ENCODE measurements at places on chromosomes 3 and 15.

- no peak for DNase-seq
These were observed 110.7 kb downstream of the PLD1 start for GRCh38 chr3:171699601-171700000.

GRCh38 chr3:145698250-145698649 is 462.7 kb downstream of the PLOD2 start:
- DNase-seq: no peak

- DNase-seq: no peak
These were observed 12.3 kb upstream of the KPNA4 start for GRCh38 chr3:160577556-160578195.

DNA sequence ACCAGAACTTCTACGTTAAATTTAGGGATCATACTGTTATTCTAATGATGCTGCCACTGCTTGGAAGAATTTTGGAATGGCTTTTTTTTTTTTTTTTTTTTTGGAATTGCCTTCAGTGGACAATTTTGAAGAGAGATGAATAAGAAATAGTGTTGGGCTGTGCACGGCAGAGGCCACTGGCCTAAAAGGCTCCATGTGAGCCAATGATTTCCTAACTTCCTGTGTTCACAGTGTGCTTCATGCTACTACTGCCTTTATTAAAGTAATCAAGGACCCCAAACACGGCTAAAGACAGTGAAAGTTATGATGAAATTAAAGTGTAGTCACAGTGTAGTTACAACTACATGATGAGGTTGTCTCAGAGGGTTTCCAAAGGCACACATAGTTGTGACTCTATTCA is 100.8 kb upstream of the TNFAIP8L3 start:
- DNase-seq: no peak

- DNase-seq: no peak
These were observed 11.0 kb upstream of the PIK3CB start for GRCh38 chr3:138845771-138846173.

DNA sequence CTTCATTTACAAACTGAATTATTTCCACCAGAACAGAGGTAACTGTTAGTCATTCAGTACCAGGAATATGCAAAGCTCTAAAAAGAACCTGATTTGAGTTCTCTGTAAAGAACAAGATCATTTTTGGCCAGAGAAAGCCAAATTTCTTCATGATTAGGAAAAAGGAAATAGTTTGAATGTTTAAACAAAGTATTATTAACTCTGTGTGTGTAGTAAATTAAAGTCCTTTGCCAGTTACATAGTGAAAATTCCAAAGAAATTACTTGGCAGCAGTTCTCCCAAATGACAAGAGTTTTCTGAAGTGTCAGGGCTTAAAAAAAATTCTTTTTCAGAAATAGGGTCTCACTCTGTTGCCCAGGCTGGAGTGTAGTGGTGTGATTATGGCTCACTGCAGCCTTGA is 24.5 kb downstream of the QTRT2 start:
- DNase-seq: no peak

- DNase-seq: no peak
These were observed 14.1 kb downstream of the KCNMB3 start for GRCh38 chr3:179236669-179237301.

GRCh38 chr3:100198579-100199269 is 62.1 kb upstream of the TBC1D23 start:
- no peak for DNase-seq

DNA sequence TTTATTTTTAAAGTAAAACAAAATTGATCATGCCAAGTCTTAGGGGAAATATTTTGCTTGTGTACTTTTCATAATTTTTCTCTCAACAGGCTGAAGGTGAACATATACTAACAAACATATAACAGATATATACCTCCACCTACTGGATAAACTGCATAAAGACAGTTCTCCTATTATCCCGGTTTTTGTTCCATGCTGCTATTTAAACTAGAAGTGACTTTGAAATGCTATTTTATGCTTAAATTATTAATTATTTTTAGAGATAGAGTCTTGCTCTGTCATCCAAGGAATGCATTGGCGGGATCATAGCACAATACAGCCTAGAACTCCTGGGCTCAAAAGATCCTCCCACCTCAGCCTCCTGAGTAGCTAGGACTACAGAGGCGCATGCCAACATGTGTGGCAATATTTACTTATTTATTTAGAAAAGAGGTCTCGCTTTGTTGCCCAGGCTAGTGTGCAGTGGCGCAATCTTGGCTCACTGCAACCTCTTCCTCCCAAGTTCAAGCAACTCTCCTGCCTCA is 49.8 kb downstream of the ST3GAL6 start:
- DNase-seq: no peak

- no peak for DNase-seq
These were observed 95.7 kb downstream of the RORA start for GRCh38 chr15:61133361-61133760.

DNA sequence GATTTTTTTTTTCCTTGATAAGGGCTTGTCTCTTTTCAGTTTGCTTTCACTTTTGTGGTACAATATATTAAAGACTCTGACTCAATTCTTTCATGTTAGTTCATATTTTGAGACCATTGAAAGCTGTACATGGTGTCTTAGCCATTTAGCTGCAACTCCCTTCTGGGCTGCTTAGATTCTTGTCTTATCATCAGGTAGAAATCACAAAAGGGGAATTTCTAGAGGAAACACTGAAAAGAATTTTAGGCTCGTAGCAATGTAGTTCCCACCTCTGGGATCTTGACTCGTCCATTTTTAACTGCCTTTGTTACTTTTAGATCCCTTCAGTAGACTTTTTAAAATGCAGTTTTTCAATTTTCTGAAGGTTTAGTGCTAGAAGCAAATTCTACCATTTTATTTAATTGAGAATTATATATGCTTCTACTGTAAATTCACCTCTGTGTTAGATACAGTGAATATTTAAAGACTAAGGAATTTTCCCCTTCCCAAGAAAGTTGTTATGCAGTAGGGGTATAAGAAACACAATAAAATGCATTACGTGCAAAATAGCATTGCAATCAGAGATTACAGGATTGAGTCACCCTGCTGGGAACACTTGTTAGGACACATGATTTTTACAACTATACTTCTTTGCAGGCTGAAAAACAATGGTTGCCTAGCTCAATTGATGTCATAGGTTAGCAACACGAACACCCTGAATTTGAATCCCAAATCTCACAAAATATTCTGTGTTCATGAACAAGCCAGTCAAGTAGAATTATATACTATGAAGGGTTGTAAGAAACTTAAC is 772.7 kb downstream of the PDCD6IP start:
- no peak for DNase-seq

- no peak for DNase-seq
These were observed 31.9 kb downstream of the PARP16 start for GRCh38 chr15:65254758-65255157.

DNA sequence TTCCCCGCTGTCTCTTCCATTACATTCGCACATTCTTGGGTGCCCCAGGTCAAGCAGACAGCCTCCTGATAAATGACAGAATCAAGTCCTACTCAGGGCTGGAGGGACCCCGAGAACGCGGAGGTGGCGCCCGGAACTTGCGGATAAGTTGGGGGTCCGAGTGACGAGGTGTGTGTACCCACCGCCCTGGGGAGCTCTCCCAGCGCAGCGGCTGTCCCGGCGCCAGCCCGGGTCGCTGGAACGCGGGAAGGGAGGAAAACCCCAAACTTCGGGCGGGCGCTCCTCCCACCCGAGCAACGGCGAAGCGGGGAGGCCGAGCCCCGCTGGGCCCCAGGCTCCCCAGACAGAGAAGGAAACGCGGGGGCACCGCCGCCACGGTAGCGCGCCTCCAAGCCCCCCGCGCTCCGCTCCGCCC is 550 bp downstream of the CLN6 start:
- DNase-seq: no peak

- no peak for DNase-seq
These were observed 10.0 kb upstream of the ST8SIA2 start for GRCh38 chr15:92383519-92384324.

- no peak for DNase-seq
These were observed 36.5 kb upstream of the PDZRN3 start for GRCh38 chr3:73661265-73661664.

- no peak for DNase-seq
These were observed 17.6 kb downstream of the ZNF589 start for GRCh38 chr3:48258530-48258929.

- no peak for DNase-seq
These were observed 3.5 kb downstream of the ZNF710 start for GRCh38 chr15:90004671-90005070.

DNA sequence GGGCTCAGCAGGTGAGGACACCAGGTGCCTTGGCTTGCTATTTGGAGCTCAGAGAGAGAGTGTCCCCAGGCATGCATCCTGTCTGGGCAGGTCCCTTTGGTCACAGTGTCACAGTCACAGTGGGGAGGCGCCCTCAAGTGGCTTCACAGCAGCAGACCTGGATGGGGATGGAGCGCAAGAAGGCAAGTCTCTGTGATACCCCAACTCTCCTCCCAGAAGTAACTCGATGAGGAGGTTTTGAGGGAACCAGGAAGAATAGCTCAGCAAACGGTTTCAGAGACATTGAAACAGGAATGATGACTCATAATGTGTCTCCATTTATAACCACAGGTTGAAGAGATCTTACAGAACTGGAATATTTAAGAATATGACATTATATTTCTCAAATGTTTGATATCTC is 66.5 kb upstream of the SH3GL3 start:
- no peak for DNase-seq

GRCh38 chr15:59245559-59245958 is 38.9 kb downstream of the LDHAL6B start:
- no peak for DNase-seq

GRCh38 chr15:36911322-36911944 is 188.9 kb downstream of the MEIS2 start:
- no peak for DNase-seq

- DNase-seq: no peak
These were observed 236.9 kb upstream of the IL12A start for GRCh38 chr3:159751752-159752151.

- peak; percentile 67 for DNase-seq
These were observed 26.2 kb upstream of the ARL8B start for GRCh38 chr3:5095886-5096285.

DNA sequence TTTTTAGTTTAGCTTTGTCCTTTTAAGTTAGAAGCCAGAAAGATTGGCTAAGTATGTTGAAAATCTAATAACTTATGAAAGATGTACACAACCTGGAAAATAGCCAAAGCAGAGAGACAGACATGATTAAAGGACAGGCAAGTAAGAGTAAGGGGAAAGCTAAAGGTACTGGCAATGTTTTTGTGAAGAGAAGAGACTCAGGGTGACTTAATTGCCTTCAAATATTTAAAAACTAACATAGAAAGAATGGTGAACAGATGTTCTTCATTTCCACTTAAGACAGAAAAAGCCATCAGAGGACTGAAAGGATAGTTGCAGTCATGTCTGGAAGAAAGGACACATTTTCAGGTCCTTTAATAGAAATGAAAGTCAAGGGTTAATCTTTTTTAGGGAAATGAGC is 68.8 kb downstream of the ZNF385D start:
- no peak for DNase-seq

GRCh38 chr3:168730073-168730472 is 634.3 kb upstream of the GOLIM4 start:
- no peak for DNase-seq

DNA sequence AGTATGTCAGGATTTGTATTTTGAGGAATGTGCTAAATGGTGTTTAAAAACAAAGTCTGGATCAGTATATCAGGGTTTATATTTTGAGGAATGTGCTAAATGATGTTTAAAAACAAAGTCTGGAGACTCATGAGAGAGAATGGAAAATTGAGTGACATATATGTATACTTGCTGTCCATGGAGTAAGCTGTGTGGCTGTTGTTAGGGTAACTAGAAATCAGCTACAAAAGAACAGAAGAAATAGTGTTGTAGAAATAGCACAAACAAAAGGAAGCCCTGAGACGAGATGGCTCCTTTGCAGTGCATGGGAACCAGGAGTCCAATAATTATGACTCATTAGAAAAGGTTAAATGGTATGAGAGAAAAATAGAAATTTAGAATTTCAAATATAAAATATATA is 282.7 kb upstream of the MANF start:
- no peak for DNase-seq

DNA sequence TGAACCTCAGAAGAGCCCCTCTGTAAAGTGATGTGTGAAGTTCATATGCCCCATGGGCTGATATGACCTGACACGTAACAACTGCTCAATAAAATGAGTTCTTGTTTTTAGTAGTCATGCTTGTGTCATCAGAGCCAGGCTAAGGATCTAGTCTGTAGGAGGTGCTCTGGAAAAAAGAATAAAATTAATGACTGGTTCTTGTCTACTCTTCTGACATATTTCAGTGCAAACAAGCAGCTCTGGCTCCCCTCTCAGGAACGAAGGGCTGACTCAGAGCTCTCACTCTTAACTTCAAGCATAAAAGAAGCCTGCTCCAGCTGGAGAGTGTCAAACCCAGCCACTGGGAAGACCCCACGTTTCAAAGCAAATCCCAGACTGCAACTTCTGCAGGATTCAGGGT is 77.0 kb downstream of the LRIG1 start:
- DNase-seq: no peak

DNA sequence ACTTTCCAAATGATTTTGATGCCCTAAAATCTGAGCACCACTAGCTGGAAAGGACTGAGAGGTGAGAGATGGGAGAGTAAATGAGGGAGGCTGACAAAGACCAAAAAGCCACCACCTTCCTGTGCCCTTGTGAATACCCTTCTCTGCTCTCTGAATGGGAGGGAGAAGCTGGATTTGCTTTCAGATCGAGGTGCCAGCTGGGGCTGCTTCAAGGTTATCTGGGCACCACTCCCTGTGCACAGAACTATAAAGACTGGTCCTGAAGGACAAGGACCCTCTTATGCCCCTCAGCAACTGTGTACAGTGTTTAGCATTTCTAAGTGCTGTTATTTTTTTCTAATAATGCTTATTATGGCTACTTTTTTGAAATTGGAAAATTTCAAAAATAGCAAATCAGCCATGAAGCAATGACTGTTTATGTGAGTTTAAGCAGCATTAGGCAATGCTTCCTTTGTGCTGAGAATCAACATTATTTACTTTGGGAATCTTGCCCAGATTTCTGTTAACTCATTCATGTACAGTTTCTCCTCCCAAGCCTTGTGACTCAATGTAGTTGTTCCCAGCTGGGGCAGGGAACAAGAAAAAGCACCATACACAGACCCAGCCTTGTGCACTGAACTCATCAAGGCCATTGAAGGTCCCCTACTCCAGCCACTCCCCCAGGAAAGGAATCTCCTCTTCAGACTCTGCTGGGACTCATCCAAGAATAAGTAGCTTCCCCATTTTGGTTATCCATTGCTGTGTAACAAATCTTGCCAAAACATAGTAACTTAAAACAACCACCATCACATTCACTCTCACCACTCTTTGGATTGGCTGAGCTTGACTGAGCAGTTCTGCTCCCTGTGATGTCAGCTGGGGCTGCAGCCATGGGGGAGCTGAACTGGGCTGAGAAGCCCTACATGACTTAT is 37.3 kb upstream of the CDV3 start:
- DNase-seq: no peak

- DNase-seq: no peak
These were observed 649 bp upstream of the PLOD2 start for GRCh38 chr3:146161663-146162002.

Data from right renal cortex interstitium (tissue), 3 donors.